NCI-H2029 (cell line): ENCODE measurements at places on chromosomes 4 and X.

- DNase-seq, result no peak
Observed at GRCh38 chr4:127151941-127152340, 480.8 kb upstream of the INTU start.

DNA sequence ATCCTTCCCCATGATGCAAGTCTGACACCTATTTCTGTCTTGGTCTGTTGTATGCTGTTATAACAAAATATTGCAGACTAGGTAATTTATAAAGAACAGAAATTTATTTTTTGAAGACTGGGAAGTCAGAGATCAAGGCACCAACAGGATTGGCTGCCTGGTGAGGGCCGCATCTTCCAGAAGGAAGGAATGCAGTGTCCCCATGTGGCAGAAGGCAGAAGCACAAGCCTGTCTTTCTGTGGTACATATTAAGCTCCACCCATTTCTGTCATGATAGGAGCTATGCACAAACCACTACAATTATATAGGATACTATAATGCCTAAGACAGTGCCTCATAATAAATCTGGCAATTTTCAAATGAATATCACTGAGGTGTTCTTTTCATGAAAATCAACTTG, 502.3 kb upstream of the DIAPH2 start:
- DNase-seq, result no peak

DNA sequence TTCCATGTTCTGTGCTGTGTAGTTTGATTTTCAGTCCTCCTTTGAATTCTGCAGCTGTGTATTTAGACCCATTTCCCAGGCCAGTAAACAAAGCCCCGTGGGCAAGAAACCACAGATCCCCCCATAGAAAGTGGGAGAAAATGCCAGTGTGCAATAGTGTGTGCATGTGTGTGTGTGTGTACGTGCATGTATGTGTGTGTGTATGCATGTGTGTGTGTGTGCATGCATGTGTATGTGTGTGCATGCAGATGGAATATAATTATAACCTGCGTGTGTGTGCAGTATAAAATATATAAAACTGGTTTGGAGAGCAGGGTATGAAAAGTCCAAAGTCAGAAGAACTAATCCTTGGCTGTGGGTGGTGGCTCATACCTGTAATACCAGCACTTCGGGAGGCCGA, 5.2 kb upstream of the CD99 start:
- DNase-seq, result no peak

DNA sequence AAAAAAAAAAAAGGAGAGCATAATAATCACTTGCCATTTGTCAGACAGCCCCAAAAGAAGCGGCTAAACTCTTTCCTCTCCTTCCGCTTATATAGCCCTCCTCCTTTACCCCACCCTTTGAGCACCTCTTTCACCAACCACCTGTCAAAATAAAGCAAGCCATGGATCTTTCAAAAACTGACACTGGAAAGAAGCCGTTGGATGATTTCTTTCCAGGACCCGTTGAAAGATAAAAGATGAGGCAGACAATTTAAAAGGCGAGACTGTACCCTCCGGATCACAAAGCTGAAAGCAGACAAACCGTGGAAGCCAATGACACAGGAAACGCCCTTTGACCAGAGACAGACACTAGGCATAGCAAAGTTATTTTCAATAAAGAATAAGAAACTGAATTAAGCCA, 22.6 kb downstream of the GPC4 start:
- no peak for DNase-seq

GRCh38 chr4:181538431-181538830, 704.8 kb upstream of the TENM3 start:
- no peak for DNase-seq
